ENCODE measurements at places on chromosomes 3 and 15.

- DNase-seq: no peak
These were observed 35.4 kb upstream of the RBMS3 start for GRCh38 chr3:29245441-29245840.

DNA sequence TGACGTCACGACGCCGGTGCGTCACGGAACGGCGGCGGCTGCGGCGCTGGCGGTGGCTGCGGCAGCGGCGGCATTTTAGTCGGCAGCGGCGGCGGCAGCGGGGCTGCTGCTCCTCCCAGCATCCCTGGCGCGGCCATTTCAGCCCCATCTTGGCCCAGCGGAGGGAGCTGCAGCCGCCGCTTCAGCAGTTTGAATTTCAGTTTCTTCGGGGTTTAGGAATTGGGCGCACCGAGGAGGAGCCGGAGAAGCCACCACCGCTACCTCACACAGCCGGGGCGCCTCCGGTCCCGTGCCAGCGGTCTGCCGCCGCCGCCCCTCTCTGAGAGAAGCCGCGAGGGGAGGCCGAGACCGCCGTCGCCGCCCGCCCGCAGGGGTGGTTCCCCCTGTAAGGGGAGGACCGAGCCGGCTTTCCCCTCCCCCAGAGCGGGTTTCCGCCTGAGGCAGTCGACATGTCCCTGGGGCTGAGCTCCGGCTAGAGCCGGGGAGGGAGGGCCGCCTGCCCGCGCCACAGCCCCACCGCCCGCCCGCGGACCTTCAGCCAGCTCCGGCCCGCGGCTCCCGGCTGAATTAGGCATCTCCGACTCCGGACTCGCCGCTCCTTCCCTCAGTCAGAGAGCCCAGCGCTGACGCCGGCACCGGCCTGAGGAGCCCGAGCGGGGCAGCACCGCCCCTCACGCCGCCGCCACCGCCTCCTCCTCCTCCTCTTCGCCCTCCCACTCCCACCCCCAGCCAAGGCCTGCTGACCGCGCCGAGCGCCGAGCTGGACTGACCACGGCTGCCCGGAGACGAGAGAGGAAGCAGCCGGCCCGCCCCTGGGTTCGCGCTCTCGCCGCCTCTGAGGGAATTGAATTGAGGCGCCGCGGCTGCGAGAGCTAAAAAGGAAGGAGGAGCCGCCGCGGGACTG is at the start of gene TSC22D2:
TSC22D2 (plus strand) TSS at position 78 of the 904 bp plus-strand sequence. CDS start 1,053 bp downstream, outside the sequence.
- DNase-seq: peak; percentile 96

GRCh38 chr3:108100906-108101660 is 10.3 kb upstream of the CD47 start:
- no peak for DNase-seq

GRCh38 chr3:57093971-57094535 is 33.6 kb downstream of the SPATA12 start:
- no peak for DNase-seq
